Stimulated activated CD8-positive, alpha-beta memory T cell treated with anti-CD3 and anti-CD28 coated beads, Interleukin-7, amount 100 ng/mL, for 48 hours (primary cell): ENCODE measurements at places on chromosomes 1 and 21.

GRCh38 chr1:71511505-71511904 lies 430.7 kb upstream of the ZRANB2 start:
- no peak for DNase-seq

- DNase-seq, result no peak
Observed at GRCh38 chr1:170067253-170067819, 7.2 kb downstream of the KIFAP3 start.

DNA sequence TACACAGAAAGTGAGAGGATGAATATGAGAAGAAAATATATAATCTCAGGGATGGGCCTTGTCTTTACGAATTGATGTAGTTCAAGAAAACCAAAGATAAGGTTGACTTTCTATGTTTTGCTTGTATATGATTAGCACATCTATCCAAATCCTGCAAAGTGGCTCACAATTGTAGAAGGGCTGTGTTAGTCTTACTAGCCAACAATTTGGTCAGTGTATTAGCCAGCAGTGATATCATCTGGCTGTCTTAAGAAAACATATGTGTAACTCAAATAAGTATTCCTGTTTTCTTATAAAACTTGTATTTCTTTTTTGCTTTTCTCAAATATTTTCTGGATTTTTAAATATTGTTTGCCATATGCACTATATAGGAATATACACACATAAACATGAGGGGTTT lies 5.5 kb downstream of the SDCCAG8 start:
- DNase-seq, result no peak

GRCh38 chr21:16243396-16243795 lies 513.6 kb downstream of the USP25 start:
- DNase-seq, result no peak

DNA sequence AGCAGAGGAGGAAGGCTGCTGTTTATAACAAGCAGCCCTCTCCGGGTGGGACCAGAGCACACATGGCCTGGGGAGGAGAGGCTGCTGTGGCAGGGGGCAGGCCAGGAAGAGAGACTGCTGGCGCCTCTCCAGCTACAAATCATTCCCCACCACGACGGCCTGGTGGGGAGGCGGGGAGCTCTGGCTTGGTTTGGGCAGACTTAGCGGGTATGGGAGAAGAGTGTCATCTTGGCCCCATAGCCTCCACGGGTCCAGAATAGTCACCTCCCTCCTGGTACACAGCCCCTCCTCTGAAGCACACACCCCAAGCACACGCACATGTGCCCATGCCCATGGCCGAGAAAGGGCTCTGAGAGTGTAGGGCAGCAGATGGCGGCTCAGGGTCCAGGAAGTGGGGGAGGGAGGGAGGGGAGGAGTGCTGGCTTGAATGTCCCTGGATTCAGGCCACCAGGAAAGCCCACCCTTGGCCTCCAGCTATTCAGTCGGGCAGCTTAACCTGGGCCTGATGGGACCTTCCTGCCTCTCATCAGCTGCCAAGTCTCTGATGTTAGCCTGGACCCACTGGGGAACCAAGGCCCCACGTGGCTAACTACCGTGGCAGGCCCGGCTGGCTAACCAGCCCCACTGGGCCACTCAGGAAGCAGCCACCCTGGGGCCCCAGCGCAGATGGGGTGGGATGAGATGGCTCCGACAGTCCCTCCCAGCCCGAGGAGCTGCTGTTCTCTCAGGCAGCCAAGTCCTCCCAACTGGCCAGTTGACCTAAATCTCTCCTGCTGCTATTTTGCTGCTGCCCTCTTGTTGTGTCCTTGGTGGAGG lies 10.9 kb downstream of the LRP8 start:
- no peak for DNase-seq

DNA sequence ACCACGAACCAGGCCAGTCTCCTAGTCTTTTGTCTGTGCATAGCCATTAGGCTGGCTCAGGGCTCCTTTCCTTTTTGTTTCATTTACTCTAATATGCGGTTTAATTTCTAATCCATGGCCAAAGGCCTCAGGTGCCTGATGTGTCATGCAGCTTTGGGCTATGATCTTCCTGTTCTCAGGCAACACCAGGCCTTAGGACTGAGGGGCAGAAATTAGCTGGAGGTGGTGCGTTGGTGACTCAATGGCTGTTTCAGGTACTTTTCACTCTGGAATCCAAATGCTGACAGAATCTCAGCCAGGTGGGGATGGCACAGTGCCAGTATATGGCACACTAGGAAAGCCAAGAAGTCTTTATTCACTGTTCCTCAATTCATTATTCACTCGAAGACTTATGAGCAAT lies 105.3 kb downstream of the CACNA1E start:
- no peak for DNase-seq

- DNase-seq, result no peak
Observed at GRCh38 chr1:110233861-110234260, 23.7 kb downstream of the KCNC4 start.

DNA sequence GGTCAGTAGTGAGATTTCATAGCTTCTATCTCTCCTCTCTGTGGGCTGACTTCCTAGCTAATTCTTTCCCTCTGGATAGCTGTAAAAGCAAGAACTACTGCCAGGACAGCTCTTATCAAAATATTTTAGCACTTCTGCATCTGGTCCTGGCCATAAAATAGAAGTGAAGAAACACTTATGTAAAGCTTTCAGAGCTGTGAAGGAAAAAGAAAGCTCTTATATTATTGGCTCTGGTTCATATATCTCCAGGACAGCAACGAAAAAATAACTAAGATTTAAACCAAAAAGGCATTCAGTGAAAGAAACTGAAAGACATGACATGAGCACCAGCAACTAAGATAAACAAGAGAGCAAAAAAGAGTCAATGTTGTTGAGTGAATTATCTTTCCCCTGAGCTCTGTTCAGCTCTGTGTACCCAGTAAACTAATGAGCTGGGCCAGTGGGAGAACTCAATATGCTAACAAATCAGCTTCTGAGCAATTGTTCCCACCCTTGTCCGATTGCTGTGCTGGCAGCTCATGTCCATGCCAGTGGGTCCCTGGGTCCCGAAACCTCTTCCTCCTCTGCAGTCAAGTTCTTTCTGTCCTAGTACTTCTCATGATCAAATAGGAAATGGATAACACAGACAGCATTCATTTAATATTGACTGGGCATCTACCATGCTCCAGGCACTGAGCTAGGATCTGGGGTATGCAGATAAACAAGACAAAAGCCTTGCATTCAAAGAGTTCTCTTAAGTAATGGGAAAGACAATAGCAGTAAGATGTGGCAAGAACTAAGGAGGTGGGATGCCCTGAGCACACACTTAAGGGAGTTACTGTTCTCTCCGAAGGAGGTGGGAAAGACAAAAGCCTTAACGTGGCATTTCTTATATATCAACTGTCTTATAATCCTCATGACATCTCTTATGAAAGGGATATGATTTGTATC lies 45.3 kb upstream of the MAN1A2 start:
- no peak for DNase-seq

GRCh38 chr1:232854798-232855159 lies 49.6 kb downstream of the MAP10 start:
- no peak for DNase-seq

DNA sequence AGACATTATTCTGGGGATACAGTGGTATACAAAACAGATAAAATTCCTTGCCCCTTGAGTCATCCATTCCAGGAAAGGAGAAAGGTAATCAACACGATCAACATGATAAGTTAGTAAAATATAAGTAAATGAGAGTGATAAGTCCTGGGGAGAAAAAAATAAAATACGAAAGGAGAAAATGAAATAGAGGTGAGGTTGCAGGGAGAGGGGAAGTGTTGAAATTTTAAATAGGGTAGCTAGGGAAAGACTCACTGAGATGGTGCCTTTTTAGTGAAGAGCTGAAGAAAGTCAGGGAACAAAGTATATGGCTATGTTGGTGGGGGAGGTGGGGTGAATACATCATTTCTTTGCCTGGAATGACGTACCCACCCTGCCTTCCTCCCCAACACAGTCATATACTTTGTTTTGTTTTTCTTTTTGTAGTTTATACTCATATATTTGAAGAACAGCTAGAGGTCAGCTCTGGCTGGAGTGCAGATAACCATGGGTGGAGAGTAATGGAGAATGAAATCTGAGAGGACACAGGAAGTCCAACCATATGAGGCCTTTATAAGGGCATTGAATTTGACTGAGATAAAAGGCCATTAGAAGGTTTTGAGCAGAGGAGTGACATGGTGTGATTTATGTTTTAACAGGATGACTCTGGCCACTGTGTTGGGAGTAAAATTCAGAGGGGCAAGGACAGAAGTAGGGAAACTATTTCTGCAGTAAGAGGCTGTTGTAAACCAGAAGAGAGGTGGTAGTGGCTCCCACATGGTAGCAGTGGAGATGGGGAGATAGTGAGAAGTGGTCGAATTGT lies 54.8 kb downstream of the OSBPL9 start:
- no peak for DNase-seq

DNA sequence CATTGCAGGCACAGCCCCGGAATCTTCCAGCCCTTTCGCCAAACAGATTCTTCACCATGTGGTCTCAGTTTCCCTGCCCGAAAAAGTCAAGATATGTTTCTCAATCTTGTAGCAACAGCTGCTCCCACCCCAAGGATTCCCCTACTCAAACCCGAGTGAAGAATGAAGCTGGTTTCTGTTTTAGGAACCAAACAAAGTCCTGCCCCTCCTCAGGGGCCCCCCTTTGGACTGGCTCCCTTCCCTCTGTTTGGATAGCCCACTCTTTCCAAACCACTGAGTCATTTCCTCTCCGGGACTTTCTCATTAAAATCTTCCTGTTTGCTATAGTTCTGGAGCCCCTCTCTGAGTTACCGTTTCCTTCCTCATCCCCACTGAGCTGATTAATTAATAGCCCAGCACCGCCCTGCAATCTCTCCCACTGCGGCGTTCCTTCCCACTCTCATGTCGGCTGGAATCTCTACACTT lies 100.9 kb downstream of the TSEN15 start:
- DNase-seq, result no peak

DNA sequence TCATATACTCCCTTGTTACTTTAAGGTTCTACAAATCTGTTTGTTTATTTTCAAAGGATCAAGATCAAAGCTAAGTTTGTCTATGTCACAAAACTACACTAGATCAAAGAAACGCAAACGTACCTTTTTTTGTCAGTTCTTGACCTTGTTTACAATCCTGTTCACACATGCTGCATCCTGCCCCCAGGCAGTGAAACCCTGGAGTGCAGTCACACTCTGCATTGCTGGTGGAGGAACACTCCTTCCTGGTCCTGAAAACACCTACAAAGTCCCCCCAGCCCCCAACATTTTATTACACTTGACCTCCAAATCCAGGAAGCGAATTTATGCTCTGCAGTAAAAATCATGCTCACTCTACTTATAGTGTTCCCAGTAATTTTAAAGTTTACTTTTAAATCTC lies 2.6 kb downstream of the TNFRSF9 start:
- no peak for DNase-seq

GRCh38 chr1:26719205-26719604 lies 23.4 kb downstream of the ARID1A start:
- no peak for DNase-seq

DNA sequence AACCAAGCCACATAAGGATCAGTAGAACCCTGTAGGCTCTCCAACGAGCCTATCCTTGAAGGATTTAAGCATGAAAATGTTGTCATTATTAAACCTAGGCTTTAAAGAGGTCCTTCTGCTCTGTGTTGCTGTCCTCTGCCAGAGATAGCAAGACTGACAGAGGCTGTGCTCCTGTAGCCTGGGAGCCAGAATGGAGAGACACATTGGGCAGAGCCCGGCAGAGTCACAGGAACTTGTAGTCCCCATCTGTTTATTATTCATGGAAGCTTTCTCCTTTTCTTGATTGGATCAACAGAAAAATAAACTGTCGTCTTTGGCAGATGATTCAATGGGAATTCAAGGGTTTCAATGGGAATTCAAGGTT lies 19.2 kb upstream of the SLAMF1 start:
- DNase-seq, result no peak

- DNase-seq, result no peak
Observed at GRCh38 chr1:172269084-172269483, 151.4 kb upstream of the C1orf105 start.

GRCh38 chr1:109616391-109616790 lies 3.0 kb downstream of the GNAT2 start:
- DNase-seq, result no peak

GRCh38 chr1:46557403-46557802 lies 6.0 kb upstream of the KNCN start:
- DNase-seq, result no peak

- DNase-seq, result no peak
Observed at GRCh38 chr1:243407284-243408018, 151.6 kb downstream of the SDCCAG8 start.

DNA sequence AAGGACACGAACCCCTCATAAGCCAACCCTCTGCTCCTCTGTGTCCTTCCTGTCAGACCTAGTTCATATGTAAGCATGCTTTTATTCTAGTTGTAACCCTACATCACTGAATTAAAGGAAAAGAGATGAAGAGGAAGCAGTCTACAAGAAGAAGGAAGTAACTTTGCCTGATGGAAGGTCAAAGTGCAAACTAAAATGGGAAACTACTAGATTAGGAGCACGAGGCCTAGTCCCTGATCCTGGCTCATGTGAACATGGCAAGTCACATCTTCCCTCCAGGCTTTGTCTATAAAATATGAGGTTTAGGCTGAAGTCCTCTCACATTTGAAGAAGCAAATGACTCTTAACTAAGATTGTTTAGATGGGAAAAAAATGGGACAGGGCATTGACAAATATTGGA lies 13.2 kb downstream of the ZMYND12 start:
- DNase-seq, result no peak

DNA sequence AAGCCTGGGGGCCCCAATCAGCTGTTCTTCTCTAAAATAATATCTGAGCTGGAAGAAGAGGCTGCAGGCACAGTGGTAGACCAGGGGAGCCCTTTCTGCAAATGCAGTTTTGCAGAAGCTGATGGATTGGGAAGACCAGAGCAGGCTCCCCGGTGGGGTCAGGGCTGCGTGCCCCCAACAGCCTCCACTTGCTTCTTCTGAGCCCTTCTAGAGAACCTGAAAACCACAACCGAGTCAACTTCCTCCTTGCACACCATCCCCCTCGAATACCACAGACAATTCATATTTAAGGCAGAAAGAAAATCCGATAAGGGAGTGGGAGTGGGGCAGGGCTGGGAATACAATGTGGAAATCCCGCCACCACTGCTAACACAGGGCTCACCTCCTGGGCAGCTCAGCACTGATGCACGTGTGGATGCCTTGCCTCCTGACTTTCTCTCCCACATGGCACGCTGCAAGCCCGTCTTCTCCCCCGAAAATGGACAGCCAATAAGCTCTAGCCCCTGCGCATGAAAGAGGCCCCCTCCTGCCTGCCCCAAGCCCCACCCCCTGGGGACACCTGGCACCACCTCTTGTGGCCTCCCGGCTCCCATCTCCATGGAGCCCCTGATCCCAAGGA lies 25.4 kb upstream of the ALDH4A1 start:
- peak; percentile 26 for DNase-seq

- DNase-seq, result no peak
Observed at GRCh38 chr1:1020415-1021009, 592 bp downstream of the AGRN start.
